Muscle of back (tissue), 13 donors: ENCODE measurements at places on chromosomes 3 and 15. TPM values are rescaled to one million over a fixed set of nuclear protein-coding genes. Genes with fewer than 3 reads are reported as not detected.

GRCh38 chr3:123298903-123299302 lies 97.2 kb downstream of the SEC22A start:
- no peak for DNase-seq

EOMES gene
- polyA plus RNA-seq, result 0.54 TPM

CTXND1 gene
- 0.98 TPM for polyA plus RNA-seq

GRCh38 chr3:30098243-30098642 lies 508.2 kb upstream of the TGFBR2 start:
- no peak for DNase-seq

GRCh38 chr3:138047596-138048158 lies 37.7 kb downstream of the CLDN18 start:
- no peak for DNase-seq

GRCh38 chr15:86526938-86527690 lies 447.4 kb downstream of the AGBL1 start:
- DNase-seq, result no peak

CLDN16 gene
- polyA plus RNA-seq, result not detected

- DNase-seq, result no peak
Measured at GRCh38 chr3:155356594-155357370, 63.3 kb upstream of the STRIT1 start.

GRCh38 chr3:150830094-150830681 lies 67.2 kb upstream of the SIAH2 start:
- no peak for DNase-seq

PLCH1 gene
- polyA plus RNA-seq, result 0.18 TPM

GRCh38 chr3:196554205-196554604 lies 14.1 kb downstream of the WDR53 start:
- no peak for DNase-seq

DNA sequence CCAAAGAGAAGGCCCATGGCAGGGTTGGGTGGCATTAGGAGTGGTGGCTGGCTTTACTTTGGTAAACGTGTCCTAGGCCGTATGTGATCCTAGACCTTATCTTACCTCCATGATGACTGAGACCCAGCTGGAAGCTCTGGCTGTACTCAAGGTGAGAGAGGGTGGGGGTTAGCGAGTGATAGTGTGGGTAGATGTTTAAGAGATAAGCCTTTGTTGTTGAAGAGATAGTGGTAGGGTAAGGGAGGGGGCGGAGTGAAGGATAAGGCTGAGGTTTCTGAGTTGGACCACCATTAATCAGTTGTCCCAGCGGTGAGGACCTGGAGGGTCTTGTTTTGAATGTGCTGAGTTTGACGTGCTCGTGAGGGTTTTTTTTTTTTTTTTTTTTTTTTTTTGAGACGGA lies 61.5 kb upstream of the ULK4 start:
- DNase-seq, result no peak

- no peak for DNase-seq
Measured at GRCh38 chr3:149374391-149374790, 3.1 kb downstream of the TM4SF1 start.

DPPA2 gene
- polyA plus RNA-seq, result not detected

- no peak for DNase-seq
Measured at GRCh38 chr3:184815046-184815930, 3.3 kb downstream of the VPS8 start.

DNA sequence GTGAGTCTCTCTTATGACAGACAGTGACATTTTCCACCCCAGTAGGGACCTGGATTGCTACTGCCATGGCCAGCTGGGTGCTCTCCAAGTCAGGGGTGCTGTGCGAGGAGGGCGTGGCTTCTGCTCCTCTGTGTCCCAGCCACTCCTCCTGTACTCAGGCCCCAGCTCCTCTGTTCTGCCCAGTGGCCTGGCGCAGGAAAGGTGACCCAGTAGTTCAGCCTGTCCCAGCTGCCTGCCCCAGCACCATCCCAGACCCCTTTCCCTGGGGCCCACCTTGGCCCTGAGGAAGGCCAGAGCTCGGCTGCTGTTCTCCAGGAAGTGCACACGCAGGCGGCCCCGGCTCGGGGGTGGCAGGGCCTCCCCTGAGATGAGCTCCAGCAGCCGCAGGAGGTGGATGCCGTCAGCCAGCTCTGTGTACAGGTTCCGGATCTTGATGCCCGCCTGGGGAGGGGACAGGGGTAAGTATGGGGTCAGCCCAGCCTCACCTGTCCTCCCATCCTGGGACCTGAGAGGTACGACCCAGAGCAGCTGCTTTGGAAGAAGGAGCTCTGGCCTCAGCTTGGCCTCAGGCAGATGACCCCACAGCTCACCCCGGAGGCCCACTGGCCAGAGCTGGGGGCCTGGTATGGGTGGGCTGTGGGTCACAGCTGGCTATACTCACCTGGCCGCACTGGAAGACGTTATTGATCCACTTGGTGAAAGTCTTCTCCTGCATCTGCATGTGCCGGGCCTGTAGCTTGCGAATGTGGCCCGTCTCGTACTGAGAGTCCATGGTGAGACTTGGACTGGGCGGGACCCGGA lies 1.0 kb downstream of the SPTBN5 start:
- no peak for DNase-seq

GRCh38 chr15:65332391-65333147 lies 28.1 kb downstream of the RNU5B-1 start:
- DNase-seq, result no peak

DNA sequence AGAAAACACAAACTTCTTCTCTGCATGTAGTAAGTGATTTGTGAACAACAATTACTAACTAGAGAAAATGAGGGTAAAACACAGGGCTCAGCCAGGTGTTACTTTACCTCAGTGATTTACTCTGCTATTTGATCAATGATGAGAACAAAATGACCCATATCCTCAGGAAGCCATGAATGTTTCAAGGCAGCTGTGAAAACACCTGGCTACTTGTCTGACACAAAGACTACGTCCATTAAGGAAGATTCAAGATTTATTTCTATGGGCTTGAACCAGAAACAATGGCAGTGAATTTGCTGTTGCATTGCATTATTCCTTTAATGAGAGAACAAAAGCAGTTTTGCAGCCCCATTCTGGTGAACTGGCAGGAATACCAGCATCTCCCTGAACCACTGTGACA lies 374.6 kb upstream of the ARL6 start:
- DNase-seq, result no peak

GRCh38 chr15:34496207-34496995 lies 58.8 kb upstream of the GOLGA8A start:
- DNase-seq, result no peak

COL6A5 gene
- 0.03 TPM for polyA plus RNA-seq

DNA sequence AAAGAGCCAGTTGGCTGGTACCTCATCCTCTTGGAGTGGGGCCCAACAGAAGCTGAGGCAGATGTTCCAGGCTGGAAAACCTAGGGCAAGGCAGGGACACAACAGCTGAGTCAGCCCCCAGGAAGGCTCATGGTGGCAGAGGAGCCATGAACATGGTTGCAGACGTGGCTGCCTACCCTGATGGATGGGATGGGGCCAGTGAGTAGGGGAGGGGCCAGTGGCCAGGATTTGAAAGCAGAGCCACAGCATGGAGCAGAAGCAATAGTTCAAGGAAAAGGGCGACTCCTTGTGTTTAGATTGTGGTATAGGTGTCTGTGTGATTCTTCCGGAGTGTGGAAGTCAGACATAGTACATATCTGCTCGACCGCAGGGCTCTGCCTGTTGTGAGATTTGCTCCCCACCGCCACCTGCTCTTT lies 24.2 kb downstream of the PXYLP1 start:
- peak; percentile 45 for DNase-seq

GRCh38 chr3:196227121-196227561 lies 10.8 kb downstream of the SLC51A start:
- DNase-seq, result no peak

TEX9 gene
- 2.6 TPM for polyA plus RNA-seq

DNA sequence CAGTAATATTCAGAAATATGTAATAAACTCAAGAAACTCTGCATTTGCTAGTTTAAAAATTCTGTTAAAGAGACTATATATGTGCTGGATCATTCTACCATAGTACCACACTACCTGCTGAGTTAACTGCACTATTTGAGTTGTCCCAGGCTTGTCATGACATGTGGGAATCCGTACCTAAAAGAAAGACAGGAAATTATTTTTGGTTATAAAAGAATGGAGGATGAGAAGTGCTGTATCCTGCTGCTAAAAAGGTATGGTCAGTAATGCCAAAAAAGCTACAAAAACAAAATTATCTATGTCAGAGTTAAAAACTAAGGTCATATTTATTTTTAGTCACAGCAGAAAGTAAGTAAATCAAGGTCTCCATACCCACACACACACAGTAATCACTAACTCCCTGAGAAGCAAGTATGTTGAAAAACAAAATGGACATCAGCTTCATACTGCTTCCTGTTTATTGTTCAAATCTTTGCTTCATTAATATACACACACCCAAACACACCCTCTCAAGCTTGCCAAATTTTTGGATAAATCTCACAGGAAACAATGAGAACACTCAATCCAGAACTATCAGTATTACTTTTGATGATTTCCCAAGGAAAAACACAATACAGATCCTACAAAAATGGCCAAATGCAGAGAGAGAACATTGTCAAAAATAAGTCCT lies 33.7 kb downstream of the DENND6A start:
- peak; percentile 17 for DNase-seq

DNA sequence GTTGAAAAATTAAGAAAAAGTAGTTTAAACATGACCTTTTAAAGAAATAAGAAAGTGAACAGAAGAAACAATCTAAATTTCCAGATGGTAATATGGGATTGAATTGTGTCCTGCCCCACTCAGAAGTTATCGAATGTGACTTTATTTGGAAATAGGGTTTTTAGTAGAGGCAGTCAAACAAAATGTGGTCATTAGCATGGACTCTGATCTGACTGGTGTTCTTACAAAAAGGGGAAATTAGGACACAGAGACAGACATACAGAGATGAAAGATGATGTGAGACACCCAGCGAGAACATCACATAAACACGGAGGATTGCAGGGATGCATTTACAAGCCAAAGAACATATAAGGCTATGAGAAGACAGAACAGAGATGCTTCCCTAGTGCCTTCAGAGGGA lies 73.2 kb downstream of the XRN1 start:
- no peak for DNase-seq

DNA sequence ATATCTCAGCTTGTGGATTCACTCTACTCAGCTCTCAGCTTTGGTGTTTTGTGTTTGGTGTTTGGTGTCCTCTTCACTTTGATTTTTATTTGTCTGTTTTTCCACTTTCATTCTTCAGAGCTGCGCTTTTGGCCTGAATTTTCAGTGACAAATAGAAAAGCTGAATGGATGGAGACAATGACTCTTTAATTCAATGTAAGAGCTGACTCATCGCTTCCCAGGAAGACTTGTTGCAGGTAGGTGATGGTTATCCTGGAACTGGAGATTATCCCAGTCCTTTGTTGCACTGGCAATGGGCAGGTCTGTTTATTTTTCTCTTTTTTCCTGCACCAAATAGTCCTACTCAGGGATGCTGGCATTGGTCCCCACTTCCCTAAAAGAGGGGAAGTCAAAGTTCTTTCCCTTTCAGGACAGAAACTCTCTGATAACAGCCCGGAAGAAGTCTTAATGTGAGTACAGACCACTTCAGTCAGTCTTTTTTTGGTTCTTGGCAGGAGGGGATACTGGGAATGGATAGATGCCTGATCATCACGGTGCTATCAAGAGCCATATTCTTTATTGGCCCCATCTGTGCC lies 12.4 kb upstream of the AEN start:
- DNase-seq, result no peak

P3H2 gene
- 65.3 TPM for polyA plus RNA-seq

CCR2 gene
- 0.87 TPM for polyA plus RNA-seq

DNA sequence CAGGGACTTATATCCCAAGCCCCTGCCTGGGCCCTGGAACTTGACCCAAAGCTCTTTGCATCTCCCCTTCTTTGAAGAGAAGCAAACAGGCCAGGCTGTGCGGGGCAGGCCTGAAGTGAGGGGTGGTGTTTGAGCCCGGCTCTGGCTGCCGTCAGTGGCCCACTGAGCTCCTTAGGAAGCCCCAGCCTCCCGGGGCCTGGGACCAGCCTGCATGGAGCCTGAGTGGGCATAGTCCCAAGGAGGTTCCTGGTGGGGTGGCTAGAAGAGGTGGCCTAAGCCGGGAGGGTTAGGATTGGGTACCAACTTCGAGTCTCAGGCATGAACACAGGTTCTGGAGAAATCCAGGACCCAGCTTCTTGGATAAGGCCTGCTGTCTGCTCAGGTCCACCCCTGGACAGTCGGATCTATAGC lies 6.4 kb downstream of the TMIE start:
- no peak for DNase-seq

DNA sequence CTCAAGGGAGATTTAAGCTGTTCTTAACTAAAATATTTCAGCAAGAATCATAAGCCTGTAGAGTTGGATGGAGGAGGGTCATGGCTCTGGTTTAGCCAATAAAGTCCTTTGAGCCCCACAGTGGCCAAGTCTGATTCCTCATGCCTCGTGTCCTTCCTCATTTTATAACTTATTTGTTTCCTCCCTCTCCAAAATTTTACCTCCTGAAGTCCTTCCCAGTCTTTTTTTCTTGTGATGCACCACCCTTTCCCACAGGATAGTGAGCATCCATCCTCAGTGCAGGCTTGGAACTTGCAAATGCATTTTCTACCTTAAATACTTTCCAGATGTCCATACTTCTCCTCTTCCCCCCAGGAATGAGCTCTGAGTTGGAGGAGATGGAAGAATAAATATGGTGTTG lies 162.7 kb upstream of the AGTR1 start:
- DNase-seq, result peak; percentile 53

DNA sequence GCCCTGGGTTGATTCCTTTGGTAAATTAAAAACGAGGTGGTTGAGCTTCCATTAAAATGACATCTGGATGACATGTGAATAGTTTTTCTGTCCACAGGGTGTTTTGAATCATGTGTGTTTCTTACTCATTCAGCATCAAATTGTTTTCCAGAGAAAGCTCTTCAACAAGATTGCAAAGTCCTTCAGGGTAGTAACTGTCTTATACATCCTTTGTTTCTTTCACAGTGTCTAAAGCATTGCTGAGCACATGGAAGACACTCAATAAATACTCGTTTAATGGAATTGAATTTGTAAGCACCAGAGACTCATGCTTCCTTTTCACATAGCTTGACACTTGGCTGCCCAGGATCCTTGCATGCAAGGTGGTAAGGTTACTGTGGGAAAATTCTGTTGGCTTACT lies 223.1 kb upstream of the CNTN6 start:
- DNase-seq, result peak; percentile 10
